Fibroblast of skin of back (primary cell): ENCODE measurements at places on chromosomes 4 and X.

DNA sequence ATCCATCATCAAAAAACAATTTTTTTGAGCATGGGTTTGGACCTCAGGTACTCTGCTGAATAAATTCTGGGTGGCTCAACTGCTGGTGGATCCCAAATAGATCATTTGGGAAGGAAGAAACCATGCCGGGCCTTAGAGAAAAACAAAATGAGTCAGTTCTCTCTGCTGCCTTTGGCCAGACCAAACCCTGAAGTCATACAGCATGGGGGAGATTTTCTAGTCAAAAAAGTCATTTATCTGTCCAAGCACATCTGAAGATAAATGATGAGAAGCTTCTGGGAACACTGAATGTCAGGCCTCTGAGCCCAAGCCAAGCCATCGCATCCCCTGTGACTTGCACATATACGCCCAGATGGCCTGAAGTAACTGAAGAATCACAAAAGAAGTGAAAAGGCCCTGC is 261.4 kb downstream of the DHX15 start:
- no peak for DNase-seq

DNA sequence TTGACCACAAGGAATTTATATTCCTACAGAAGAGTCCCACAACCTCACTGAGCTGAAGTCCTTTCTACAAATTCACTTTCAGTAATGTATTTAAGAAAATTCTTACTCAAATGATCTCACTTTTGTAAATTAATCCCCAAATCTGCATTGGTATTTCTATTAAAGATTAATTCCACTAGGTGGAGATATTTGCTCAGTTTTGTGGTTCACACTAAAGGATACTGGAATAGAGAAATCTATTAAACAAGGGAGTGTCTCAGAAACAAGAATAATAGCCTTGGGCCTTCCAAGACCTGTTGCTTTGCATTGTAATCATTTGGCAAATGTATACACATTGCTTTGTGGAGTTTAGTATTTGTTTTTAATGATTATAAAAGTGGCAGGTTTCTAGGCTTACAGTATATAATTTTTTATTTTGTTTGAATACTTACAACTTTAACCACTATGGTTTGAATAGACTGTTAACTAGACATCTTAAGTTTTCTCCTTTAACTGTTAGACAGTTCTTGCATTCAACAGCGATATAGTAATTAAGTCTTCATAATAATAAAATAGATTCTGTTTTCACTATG is 25.9 kb downstream of the CFAP299 start:
- DNase-seq, result peak; percentile 40

GRCh38 chrX:78934866-78935265 is 10.3 kb upstream of the P2RY10 start:
- DNase-seq, result no peak

- DNase-seq, result no peak
Measured at GRCh38 chr4:31183256-31183655, 463.1 kb downstream of the PCDH7 start.

DNA sequence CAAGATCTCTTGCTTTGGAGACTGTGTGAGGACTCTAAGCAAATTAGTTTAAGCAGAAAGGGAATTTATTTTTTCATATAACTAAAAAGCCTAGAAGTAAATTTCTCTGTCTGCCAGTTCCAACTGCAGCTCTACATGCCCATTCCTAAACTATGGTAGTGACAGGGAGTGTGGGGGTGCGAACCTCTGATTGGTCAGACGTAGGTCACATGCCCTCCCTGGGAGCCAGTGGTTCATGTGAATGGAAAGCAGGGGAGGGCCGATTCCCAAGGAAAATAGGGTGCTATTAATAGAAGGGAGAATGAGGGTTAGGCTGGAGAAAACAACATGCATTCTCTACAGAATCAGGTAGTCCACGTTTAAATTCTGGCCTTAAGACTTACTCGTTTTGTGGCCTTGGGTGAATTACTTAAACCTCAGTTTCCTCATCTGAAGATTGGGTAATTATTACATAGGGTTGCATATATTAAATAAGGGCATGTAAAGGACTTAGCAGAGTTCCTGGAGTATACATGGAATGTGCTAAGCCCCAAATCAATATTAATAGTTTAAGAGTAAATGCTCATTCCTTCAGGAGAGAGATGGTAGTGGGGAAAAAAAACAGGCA is 7.2 kb downstream of the RAB33B start:
- DNase-seq, result peak; percentile 9
